ENCODE measurements at places on chromosomes 11 and 22.

DNA sequence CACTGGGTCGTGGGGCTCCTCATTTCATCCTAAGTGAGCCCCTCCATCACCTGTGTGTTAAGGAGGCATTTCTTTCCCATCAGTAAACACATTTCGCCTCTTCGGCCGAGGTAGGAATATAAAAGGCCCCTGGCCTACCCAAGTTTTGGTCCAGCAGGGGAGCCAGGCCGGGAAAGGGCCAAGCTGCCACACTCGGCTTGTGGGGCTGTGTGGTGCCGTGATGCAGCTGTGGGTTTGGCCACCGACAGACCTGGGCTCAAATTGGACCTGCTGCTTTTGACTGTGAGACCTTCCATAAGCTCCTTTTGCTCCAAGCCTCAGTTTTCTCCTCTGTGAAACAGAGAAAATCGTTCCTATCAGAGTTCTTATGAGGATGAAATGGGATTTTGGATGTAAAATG, 771 bp downstream of the NDUFV1 start:
- DNase-seq: no peak

GRCh38 chr11:66007201-66007634, 4.6 kb upstream of the CST6 start:
- no peak for DNase-seq

GRCh38 chr11:45036010-45036409, 85.3 kb upstream of the TP53I11 start:
- DNase-seq: no peak

- DNase-seq: no peak
These were observed 412.3 kb upstream of the KIRREL3 start for GRCh38 chr11:127412722-127413380.

DNA sequence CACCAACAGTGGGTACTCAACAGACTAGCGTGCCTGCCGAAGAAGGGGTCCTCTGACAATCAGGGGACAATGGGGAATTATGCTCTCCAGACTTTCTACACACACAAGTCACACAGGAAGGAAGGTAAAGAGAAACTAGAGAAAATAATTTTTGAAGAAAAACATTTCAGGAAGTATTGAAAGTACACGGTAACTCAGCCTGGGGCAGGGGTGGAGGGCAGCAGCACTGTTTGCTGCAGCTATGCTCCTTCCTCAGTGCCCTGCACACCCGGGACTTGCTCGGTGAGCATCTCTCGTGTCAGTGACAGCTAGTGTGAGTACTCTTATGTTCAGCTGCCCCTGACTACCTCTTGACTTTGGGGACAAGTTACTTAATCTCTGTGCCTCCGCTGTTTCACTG, 18.0 kb upstream of the APOA1 start:
- DNase-seq: no peak

- peak; percentile 75 for DNase-seq
These were observed at the start of gene GPR137 for GRCh38 chr11:64284962-64285884. TSS of gene GPR137 (plus strand) at chr11:64285848. CDS start at chr11:64286525, 677 bp downstream.

DNA sequence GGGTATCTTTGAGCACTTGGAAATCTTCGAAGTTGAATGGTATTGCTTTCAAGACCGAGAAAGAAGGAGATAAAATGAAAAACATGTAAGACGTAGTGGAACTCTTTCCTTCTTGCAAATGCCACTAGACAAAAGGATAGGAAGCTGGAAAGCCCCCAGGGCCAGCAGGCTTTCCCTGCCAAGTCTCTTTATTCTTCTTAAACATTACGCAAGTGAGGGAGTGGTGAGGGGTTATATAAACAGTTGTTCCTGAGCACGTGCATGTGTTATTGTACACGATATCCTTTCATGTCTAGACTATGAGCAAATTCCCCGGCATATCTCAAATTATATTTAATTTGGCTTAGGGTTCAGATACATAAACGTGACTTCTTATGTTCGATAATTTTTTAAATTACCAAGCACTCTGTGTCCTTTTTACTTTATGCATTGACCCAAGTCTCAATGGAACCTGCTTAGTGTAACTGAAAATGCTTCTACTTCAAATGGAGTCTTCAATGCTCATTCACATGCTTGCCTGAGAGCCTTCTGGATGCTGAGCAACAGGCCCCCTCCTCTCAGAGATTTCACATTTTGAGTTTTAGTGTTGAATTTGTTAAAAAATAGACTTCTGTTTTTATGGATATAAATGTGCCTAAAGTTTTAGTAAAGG, 59.0 kb downstream of the PPP2R1B start:
- no peak for DNase-seq

DNA sequence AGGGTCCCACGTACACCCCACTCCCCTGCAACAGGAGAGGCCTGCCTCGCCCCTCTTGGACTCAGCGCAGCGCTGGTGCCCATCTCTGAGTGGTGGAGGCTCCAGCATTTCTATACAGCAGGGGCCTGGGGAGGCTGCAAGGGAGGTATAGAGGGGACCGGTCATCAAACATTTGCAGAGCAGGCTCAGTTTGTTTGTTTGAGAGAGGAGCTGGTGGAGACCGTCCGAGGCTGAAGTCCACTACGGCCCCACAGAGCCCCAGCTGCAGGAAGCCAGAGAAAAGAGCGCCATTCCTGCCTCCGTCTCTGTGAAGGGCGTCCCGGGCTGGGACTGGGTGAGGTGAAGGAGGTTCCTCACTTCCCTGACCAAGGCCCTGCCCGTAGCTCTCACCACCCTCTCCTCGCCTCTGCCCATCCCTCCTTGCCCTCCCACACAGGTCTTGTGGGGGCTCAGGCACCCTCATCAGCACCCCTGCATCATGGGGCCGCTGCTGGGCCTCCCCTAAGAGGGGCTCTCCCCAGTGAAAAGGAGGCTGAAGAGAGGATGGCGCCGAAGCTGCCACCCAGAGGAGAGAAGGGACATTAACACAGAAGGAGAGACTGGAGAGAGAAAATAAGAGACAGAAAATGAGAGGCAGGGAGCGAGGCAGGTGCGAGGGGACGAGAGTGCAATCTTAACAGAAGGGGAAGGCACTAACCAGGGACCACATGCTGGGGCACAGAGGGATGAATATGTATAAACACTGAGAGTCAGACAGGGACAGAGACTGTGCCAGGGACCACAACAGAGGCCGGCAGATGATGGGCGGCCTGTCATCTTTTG, 24.5 kb downstream of the RPUSD4 start:
- no peak for DNase-seq

GRCh38 chr11:67178421-67178820, 59.4 kb downstream of the KDM2A start:
- DNase-seq: no peak

- no peak for DNase-seq
These were observed 54.5 kb downstream of the AASDHPPT start for GRCh38 chr11:106131998-106132397.

DNA sequence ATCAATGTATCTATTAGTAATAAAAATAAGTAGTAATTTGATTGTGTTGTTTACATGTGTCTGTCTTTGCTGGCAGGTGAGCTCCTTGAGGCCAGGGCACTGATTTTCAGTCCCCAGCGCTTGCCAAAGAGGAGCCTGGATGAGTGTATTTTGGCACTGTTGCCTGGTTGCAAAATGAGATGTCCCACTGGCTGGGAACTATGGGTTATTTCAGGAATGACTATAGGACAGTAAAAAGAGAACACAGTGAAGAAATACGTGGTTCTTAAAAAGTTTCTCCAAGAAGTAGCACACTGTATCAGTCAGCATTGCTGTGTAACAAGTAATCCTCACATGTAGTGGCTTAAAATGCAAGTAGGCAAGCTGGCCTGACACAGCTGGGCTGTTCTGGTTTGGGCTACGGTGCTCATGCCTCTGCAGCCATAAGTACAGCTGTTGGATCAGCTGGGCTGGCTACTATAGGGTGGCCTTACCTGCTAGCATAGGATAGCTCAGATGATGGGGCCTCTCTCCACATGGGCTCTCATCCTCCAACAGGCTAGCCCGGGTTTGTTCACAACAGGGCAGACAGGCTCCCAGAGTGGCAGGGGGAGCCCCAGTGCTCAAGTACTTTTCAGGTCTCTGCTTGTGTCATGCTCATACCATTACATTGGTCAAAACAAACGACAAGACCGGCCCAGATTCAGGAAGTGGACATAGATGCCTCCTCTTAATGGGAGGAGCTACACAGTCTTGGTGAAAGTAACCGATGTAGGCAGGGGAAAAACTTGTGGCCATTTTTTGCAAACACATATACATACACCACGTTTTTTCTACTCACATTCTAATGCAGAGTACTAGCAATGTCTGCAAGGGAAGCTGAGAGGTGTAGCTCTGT, 399.1 kb downstream of the LARGE1 start:
- DNase-seq: no peak

DNA sequence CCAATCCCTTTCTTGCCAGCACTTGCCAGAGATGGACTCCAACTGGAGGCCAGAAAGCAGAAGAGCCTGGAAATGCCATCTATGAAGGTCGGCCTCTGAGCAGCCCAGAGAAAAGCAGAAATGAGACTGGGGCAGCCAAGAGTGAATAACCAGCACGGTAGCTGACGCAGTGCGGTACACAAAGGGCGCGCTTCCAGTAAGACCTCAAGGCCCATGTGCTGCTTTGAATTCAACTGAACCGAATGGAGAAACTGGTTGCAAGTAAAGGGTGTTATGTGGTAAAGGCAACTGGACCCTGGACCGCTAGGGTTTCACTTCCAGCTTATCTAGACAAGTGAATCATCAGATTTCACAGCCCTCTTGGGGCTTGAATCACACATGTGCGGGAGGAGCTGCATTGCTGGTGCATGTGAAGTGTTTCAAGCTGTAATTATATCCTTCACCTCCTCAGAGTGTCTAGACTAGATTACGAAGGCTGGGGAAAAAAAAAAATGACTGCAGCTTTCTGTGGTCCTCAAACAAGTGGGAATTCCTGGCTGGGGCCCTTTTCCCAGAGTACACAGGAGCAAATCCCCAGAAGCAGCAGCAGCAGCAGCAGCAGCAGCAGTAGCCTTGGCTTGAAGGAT, 128.9 kb downstream of the CCDC34 start:
- no peak for DNase-seq

DNA sequence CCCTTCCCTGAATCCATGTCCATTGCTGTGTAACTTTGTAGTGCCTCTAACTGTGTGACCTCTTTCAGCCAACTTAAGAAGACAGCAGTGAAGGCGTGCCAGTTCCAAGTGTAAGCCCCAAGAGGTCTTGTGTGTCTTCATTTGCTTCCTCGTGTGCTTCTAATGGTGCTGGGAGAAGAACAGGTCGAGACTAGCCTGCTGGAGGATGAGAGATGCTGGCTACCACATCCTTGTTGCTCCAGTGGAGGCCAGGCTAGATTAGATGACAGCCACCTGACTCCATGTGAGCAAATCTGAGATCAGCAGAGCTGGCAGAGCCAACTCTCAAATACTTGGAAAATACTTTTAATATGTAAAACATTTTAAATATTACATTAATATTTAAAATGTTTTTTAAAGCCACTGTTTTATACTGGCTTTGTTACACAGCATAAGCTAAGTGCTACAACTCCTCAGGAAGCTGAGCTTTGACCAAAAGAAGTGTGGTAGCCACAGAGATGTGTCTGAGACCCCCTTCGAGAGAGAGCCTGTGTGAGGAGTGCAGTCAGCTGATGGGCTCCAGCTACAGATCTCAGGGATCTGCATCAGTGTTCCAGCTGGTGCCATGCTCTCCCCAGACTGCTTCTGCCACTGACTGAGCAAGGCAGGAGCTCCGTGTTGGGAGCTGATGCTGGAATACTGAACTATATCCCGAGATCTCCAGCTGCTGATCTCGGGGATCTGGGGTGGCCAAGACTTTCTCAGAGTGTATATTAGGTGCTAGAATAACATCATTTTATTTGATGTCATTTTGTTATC, 8.9 kb downstream of the KCNJ11 start:
- DNase-seq: no peak

GRCh38 chr22:17446698-17447097, 77.4 kb downstream of the CECR2 start:
- no peak for DNase-seq

DNA sequence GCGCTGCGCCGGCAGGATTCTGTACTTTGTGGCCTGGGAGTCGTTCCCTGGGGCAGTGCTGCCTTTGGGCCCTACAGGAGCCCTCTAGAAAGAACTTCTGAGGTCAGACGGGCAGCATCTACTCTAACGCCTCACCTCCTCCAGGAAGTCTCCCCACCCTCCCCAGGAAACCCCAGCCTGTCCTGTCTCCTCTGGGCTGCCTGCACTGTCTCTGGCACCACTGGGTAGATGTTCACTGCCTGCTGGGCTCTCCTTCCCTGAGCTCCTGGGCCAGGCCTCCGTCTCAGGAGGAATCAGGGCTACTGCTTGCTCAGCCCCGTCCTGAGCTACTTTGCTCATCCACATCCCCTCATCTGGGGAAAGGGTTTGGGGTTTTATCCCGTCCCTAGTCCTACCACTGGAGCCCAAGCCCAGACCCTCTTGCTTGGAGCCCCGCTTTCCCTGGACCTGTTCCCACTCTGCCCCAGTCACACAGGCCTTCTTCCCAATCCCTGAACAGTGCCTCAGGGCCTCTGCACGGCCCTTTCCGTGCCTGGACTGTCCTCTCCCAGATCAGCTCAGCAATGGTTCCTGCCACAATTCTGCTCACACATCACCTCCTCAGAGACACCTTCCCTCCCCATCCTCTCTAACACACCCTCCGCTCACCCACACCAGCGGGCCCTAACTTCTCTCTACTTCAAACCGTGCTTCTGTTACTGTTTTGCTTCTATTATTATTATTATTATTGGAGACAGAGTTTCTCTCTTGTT, 11.3 kb upstream of the TREH start:
- no peak for DNase-seq

DNA sequence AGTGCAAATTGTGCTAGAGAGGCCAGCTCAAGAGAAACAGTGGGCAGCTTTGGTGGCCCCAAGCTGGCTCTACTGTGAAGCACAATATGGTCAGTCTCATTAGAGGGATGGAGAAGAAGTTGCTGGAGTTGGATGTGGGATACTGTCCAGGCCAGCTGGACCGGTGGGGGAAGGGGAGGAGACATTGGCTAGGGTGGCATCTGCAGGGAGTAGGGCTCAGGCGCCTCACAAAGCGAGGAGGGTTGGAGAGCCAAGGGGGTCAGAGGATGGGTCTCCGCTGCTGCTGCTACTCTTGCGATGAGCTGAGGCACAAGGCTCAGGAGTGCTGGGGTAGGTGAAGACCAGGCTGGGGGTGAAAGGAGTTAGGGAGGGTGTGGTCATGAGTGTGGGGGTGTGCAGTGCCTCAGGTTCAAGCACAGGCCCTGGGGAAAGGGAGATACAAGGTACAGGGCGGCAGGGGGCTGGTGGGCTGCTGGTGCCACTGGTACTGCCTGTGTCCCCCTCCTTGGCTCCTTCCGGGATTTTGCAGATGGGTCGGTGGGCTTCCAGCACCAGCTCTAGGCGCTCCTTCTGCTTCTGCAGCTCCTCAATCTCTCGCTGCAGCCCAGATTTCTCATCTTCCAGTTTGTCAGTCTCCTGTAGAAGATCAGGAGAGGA, 2.3 kb downstream of the CCDC85B start:
- DNase-seq: no peak

- no peak for DNase-seq
These were observed 34.0 kb upstream of the FADD start for GRCh38 chr11:70169127-70169526.

GRCh38 chr11:128503245-128503991, 83.9 kb downstream of the ETS1 start:
- no peak for DNase-seq

DNA sequence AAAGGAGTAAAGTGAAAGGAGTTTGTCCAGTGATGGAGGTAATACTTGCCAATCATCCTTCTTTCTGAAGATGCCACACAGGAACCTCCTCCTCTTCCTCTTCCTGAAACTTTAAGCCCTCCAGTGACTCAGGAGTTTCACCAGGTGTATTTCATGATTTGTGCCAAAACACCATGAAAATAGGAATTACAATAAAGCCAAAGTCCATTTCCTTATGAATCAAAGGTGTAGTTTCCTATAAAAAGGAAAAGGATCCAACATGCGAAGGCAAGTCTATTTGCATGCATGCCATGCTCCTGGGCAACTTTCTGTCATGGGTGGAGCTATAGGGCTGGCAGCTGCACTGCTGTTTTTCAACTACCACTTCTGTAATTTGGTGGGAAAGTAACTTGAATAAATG, 9.8 kb upstream of the POU2AF1 start:
- no peak for DNase-seq
